ENCODE measurements at places on chromosomes 7 and 10.

DNA sequence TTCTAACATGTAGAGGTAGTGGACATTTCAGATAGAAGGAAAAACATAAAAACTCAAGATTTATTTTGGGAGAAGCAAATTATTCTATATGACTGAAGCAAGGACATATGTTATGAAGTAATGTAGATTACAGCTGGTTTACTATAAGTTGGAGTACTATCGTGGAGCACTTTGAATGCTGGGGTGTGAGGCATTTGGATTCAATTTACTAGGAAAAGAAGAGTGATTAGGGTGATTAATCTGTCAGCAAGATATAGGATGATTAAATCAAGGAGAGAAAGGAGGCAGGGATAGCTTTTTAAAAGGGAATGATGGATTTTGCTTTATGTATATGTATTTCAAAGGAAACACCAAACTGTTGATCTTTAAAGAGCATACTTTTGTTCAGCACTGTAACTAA lies 318.4 kb upstream of the KAT6B start:
- DNase-seq = no peak

DNA sequence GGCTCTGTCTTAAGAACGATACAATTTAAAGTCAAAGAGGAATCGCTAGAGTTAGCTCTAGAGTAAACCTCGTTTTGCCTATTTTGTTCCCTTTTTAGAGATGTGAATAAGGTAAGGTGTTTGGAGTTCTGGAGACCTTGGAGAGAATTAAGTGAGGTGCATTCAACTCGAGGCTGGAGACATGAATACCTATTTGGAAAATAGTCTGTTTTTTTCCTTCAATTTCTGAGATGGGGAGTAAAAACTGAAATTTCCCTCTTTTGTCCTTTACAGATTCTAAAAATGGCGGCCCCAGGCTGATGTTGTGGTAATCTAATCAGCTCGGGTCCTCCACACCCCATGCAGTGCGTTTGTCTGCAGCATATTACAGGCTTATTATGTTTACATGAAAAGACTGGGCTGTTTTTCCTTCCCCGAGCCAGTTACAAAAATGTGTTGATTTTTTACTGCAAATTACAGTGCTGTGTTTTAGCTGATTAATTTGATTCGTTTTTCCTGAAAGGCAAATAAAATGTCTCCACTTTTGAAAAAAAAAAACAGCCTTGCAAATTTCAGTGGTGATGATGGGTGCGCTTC lies 1.5 kb downstream of the KMT2E start:
- DNase-seq = peak; percentile 13

DNA sequence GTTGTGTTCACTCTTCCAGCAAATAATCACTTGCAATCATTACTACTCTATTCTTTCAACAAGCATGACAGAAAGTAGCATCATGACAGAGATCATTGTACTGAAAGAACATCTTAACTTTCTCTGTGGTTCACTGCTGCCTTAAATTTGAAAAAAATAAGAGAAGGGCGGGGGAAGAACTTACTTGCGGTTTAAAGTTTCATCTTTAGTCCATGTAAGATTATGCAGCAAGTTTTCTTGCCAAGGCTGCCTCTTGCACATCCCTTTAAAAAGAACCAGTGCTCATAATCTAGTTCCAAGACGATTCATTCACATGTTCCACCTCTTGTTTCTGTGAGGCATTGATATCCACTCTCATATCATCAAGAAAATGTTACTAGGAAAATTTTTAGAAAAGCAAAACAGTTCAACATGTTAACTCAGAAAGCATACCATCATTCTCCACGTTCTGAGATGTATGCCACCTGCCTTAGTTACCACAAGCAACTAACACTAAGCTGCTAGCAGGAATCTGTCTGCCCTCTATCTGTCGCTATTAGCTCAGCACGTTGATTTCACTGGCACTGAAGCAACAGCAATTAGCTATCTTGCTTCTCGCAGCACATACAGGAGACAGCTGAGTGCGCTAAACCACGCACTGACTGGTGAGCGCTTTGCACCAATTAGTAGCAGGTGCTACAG lies at the start of gene PCDH15:
PCDH15 (minus strand) TSS at position 491 of the 681 bp plus-strand sequence. CDS start 136,969 bp downstream, outside the sequence.
- DNase-seq = peak; percentile 11

- no peak for DNase-seq
Measured at GRCh38 chr10:20809631-20810030, 87.5 kb downstream of the NEBL start.

DNA sequence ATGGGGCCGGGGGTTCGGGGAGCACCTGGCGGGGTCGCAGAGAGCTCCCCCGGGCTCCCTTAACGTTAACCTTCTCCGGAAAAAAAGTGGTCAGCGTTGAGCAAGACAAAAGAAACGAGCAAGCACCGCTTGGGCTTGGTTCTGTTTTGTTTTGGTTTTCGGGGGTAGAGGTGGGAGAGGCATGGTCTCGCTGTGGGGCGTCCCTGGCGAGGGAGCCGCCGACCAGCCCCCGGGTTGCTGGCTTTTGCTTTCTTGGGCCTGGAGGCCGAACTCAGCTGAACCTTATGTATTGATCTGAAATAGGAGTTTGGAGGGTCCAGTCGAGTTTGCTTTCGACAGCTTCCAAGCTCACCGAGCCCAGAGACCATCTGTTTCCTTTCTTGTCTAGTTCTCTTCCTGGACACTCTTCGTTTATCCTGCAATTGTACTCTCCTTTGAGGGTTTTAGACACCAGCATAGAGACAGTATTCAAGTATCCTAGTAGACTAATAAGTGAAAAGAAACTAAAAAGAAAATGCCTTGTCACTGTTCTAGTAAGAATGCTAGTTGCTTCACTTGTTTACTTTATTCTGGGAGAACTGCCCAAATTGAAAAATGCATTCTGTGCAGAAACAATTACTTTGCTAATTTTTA lies 980 bp downstream of the FHIP2A start:
- no peak for DNase-seq

- no peak for DNase-seq
Measured at GRCh38 chr10:70915806-70916205, 27.4 kb upstream of the PCBD1 start.

GRCh38 chr10:72385724-72386123 lies 31.0 kb upstream of the DNAJB12 start:
- no peak for DNase-seq

- DNase-seq = no peak
Measured at GRCh38 chr7:130884437-130885417, 150.7 kb upstream of the KLF14 start.

DNA sequence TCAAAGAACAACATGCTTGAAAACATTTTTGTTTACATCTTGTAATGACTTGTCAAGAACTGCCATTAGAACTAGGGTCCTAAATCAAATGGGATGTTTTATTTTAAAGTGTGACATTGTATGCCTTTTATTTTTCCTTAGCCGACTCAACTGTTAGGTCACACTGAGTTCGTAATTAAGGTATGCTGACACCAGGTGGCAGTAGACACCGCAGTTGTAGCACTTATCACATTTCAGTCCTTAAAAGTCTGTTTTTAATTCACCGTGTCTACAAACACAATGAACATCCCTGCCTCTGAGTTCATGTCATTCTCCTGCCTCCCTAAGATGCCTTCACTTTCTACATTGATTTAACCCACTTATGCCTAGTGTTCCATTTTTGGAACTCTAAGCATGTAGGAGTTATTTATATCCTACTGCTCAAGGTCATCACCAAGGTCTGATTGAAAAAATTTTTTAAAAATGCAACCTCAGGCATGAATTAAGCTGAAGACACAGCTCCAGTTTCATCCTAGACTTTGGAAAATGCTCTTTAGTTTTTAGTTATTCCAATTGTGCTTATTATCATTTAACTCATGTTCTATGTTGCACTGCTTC lies 186.1 kb downstream of the BMPER start:
- no peak for DNase-seq

- no peak for DNase-seq
Measured at GRCh38 chr7:101781439-101781838, 36.0 kb upstream of the CUX1 start.

GRCh38 chr10:33913194-33913593 lies 578.7 kb upstream of the NRP1 start:
- no peak for DNase-seq

- no peak for DNase-seq
Measured at GRCh38 chr7:149397470-149398043, 63.3 kb downstream of the ZNF777 start.

DNA sequence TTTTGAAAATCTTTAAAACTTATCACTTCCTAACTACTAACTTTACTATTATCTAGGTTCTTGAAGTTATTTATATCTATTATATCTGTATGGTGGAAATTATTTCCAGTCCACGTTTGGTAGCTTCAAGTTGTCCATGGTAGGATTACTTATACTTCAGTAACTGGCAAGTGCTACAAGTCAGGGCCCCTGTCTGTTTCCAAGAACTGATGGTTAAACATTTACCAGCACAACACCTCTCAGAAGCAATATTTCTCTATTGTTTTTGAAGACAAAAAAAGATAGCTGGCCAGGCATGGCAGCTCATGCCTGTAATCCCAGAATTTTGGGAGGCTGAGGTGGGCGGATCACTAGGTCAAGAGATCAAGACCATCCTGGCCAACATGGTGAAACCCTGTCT lies 240.4 kb upstream of the RHOBTB1 start:
- DNase-seq = no peak

- no peak for DNase-seq
Measured at GRCh38 chr7:95264363-95264891, 59.9 kb downstream of the PON1 start.

DNA sequence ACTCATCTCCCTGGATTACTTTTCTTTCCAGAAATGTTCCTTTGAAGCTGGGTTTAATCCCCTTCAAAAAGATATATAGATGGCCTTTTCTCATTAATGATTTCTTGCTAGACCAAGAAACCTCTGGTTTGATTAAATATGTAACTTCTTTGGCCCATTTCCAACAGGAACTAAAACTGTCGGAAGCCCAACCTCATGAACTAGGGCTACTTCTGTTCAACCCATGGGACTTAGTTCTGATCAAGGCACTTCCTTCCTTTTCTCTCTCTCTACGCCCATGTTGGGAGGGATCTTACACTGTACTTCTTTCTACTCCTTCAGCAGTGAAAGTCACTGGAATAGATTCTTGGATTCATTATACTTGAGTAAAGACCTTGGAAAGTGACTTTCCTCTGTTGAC lies 83.6 kb downstream of the TMEM106B start:
- no peak for DNase-seq

GRCh38 chr7:105096306-105096705 lies 82.3 kb downstream of the KMT2E start:
- no peak for DNase-seq

- no peak for DNase-seq
Measured at GRCh38 chr7:154783281-154783909, 219.5 kb downstream of the PAXIP1 start.

GRCh38 chr7:95609277-95609971 lies 13.1 kb upstream of the PDK4 start:
- peak; percentile 8 for DNase-seq

GRCh38 chr7:37089972-37090371 lies 358.7 kb downstream of the ELMO1 start:
- no peak for DNase-seq

DNA sequence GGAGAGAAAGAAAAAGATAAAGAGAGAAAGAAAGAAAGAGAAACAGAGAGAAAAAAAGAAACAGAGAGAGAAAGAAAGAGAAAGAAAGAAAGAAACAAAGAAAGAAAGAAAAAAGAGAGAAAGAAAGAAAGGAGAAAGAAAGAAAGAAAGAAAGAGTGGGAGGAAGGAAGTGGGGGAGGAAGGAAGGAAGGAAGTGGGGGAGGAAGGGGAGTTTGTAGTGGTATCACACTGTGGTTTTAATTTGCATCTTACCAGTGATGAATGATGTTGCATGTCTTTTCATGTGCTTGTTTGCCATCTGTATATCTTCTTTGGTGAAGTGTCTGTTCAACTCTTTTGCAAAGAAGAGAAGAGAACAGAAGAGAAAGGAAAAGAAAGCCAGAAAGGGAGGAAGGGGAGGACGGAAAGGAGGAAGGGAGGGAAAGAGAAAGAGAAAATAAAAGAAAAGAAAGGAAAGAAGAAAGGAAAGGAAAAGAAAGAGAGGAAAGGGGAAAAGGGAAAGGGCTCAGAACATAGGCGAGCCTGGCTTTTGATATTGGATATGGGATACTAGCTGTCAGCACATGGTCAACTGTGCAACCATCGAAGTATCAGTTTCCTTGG lies 79.2 kb upstream of the FRMD4A start:
- no peak for DNase-seq

GRCh38 chr10:102455893-102456471 lies 4.6 kb upstream of the C10orf95 start:
- DNase-seq = no peak

- DNase-seq = no peak
Measured at GRCh38 chr7:155921804-155922066, 109.5 kb upstream of the SHH start.

- no peak for DNase-seq
Measured at GRCh38 chr10:37854626-37855025, 2.8 kb downstream of the ZNF248 start.

DNA sequence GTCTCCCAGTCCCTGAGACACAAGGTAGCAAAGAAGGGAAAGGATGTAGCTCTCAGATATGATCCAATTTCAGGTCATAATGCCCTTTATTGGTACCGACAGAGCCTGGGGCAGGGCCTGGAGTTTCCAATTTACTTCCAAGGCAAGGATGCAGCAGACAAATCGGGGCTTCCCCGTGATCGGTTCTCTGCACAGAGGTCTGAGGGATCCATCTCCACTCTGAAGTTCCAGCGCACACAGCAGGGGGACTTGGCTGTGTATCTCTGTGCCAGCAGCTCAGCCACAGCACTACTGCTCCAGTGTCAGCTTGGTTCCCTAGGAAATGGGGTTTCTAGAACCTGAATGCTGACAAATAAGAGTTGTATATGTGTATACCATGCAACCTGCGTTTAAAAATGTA lies 74.6 kb upstream of the PRSS58 start:
- no peak for DNase-seq

GRCh38 chr10:1977461-1977860 lies 240.1 kb upstream of the ADARB2 start:
- no peak for DNase-seq

All from amygdala (tissue), 56 donors.